T-helper 17 cell (primary cell): ENCODE measurements at places on chromosomes 3 and 15.

DNA sequence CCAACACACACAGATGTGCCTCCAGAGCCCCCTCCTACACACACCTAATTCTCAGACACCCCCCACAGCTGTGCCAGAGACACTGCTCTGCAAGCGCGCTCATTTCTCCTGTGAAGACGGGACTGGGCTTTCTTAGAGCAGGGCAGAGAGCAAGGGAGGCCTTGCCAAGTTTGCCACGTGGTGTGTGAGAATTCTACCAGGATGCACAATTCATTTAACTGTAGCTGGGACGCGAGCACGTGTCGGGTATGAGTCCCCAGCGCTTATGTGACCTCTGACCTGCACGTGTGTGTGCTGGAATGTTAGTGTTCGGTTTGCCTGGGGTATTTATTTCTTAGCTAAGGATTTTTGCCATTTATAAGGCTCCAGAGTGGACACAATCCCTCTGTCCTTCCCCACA lies 37.0 kb downstream of the FEM1B start:
- no peak for DNase-seq

DNA sequence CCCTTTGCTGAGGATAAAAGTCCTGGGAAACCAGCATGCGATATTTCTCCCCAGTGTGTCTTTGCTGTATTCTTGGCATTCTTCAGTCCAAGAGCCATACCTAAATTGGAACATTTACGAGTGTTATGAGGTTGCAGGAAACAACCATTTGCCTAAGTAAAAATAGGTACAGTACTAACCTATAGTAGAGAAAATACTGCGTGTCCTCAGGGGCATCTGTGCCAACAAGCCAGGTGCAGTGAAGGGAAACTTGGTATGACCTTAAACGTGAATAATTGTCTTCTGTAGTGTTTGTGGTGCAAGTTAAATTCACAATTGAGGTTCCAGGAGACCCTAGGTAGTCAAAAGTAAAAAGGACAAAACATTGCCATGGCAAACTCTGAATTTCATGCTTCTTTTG lies 12.2 kb downstream of the IL5RA start:
- no peak for DNase-seq

DNA sequence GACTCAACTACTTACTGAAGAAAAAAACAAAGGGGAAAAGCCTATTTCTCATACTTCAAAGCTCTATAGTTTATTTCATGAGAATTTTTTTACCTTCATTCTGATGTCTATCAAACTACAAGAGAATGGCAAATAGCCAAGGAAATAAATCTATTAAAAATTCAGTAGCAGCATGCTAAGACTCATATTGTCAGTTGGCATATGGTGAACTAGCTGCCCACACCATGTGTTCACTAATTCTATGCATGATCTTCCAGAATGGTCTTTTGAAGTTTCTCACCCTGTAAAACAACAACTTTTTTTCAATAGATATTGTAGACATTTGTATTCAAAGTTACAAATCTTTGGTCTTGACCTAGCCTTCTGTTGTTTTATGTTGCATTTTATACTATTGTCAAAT lies 386.2 kb downstream of the RSL24D1 start:
- no peak for DNase-seq

- no peak for DNase-seq
Measured at GRCh38 chr3:188937389-188937788, 234.4 kb upstream of the TPRG1 start.

DNA sequence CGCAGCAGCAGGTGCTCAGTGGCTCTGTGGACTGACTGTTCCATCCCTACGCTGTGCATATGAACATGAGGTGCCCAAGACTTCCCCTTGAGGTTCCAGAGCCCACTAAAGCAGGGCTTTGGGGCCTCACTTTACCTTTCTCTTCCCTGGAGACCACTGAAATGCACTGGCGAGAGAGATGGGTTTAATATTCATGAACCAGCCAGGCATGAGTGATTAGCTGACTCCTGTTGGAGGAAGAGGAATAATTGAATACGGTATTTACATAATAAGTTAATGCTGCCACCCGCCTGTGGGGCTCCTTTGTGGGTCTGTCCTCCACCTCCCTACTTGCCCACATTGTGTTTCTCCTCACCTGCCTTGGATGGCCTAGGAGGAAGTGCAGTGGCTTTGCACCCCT lies 263.4 kb downstream of the TLE3 start:
- no peak for DNase-seq

DNA sequence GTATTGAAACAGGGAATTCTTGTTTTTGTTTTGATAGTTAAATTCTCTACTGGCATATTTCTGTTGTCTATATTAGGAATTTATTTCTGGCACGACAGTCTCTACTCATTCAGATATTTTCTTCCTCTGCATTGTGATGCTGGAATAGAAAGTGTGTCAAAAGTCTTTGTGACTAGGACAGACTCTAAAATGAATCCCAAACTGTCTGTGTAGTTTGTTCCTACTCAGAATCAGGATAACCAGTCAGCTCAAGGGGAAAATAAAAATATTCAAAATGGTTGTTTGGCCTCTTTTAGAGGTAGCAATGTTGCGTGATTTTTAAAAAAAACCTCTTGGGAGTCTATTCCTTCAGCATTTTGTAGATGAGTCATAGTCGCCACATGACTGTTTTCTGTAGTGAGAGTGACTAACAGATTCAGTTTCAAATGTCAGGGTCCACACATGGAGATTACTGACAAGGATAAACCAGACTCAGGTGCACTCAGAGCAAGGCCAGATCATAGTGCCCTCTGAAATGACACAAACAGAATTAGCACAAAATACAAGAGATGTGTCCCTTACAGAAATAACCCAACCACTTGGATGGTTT lies 13.1 kb downstream of the SLC7A14 start:
- DNase-seq = no peak

DNA sequence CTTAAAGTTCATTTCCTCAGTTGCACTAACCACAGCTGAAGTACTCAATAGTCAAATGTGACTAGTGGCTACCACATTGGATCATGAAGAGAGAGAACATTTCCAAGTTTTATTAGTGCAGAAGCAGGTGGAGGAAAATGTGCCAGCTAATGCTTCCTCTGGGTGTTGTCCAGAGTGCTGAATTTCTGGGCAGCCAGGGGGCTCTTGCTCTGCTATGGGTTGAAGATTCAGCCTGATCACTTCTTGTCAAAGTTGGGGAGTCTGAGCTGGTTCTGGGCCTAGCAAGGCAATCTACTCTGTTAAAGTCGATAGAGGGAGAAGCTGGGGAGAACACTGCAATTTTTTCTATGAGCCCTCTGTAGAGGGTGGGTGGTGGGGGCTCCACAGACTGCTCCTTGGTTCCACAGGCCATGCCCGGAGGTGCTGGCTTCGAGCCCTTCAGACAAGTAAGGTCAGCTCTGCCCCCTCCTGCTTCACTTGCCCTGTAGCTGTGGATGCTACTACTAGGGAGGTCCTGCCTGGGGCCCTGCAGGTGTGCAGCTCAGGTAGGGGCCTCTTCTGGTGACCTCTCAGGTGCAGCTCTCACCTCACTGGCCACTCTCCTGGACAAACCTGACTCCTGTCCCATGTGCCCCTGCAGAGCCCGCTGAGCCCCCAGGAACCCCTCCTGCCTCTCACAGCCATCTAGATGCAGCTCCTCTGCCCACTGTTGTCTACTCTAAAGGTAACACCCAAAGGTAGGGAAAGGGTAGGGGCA lies 8.2 kb downstream of the ALG3 start:
- no peak for DNase-seq

DNA sequence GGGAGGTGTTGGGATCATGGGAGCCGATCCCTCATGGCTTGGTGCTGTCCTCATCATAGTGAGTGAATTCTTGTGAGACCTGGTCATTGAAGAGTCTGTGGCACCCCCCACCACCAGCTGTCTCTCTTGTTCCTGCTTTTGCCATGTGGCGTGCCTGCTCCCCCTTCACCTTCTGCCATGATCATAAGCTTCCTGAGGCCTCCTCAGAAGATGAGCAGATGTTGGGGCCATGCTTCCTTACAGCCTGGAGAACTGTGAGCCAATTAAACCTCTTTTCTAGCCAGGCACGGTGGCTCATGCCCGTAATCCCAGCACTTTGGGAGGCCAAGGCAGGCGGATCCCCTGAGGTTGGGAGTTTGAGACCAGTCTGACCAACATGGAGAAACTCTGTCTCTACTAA lies 37.0 kb upstream of the CGNL1 start:
- no peak for DNase-seq

DNA sequence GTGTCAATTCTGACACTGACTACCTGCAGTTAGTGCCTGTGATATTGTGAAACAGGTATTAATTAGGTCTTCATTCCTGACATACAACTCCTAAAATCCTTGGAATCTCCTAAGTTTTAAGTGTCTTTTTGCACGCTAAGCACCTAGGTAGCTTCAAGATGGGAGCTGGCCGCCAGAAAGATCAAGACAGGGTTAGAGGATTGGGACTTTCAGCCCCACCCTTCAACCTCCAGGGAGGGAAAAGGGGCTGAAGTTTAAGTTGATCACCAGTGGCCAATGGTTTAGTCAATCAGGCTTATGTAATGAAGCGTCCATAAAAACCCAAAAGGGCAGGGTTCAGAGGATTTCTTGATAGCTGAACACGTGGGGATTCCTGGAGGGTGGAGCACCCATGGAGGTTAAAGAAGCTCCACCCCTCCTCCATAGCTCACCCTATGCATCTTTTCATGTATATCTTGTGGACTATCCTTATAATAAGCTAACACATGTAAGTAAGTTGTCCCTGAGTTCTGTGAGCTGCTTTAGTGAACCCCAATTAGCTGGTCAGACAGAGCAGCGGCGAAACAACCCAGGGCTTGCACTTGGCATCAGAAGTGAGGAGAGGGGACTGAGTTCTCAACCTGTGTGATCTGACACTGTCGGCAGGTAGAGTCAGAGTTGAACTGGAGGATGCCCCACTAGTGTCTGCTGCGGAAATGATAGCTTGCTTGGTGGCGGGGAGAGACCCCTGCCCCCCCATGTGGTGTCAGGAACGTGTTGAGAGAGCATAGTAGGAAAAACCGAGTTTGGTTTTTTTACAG lies 12.8 kb upstream of the SRP14 start:
- DNase-seq = no peak

DNA sequence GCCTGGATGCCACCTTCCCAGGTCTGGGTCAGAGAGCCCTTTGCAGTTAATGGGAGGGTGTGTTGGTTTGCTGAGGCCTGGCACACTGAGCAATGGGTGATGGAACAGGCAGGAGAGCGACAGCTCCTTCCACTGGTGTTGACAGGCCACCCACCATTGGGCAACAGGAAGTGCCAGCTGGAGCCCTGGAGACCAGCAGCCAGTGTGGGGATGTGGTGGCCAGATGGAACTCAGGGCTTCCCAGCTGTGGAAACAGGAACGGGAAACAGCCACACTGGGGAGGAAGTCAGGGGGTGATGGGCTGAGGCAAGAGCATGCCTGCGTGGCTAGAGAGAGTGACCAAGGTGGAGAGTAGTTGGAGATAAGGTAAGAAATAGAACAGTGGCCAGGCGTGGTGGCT lies 9.3 kb downstream of the PSTPIP1 start:
- no peak for DNase-seq

DNA sequence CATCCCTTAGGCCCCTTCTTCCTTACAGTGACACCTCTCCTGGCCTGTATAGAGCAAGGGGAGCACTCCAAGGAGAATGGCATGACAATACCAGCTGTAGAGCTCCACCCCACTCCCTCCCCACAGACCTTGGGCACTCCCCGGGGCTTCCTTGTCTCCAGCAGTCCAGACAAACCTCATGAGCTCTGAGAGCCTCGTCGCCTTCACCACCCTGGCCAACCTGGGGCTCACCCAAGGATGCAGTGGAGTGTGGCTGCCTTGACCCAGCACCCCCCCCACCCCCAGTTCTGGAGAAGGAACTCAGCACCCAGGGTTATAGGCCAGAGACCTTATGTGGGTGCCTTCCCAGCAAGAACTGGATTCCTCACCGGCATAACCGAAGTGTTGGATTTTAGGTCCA lies 7.4 kb upstream of the SLCO2A1 start:
- no peak for DNase-seq

GRCh38 chr15:39578851-39579486 lies 1.9 kb upstream of the THBS1 start:
- no peak for DNase-seq

- DNase-seq = no peak
Measured at GRCh38 chr15:51678096-51678495, 3.2 kb upstream of the SCG3 start.

GRCh38 chr3:136749091-136749490 lies 3.1 kb downstream of the STAG1 start:
- no peak for DNase-seq
